ENCODE measurements at places on chromosomes 2 and 18. TPM values are rescaled to one million over a fixed set of nuclear protein-coding genes. Genes with fewer than 3 reads are reported as not detected.

GRCh38 chr2:150924878-150925277 lies 336.8 kb downstream of the RBM43 start:
- no peak overlapping the region for H3K4me3 ChIP-seq
- no peak for DNase-seq
- no peak overlapping the region for H3K27ac ChIP-seq
- H3K36me3 ChIP-seq: no peaks in the 10 kb centered on the region

GRCh38 chr2:188146888-188147287 lies 144.8 kb upstream of the GULP1 start:
- H3K4me1 ChIP-seq: no peaks in the 10 kb centered on the region
- no peaks in the 10 kb centered on the region for H3K36me3 ChIP-seq
- no peak for DNase-seq
- H3K4me3 ChIP-seq: no peak overlapping the region
- H3K27me3 ChIP-seq: no peaks in the 10 kb centered on the region

DNA sequence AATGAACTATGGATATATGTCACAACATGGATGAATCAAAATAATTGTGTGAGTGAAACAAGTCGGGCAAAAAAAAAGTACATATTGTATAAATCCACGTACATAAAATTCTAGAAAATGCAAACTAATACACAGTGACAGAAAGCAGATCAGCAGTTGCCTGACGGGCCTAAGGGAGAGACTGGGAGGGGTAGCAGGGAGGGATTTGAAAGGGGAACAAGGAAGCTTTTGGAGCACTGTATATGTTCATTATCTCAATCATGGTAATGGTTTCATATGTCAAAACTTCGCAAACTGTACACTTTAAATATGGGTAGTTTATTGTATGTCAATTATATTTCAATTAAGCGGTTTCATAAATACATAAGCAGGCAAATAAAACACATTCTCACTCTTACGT lies 153.8 kb downstream of the ANKRD44 start:
- peaks cover 71% of the 10 kb centered on the region for H3K4me1 ChIP-seq
- DNase-seq: no peak
- no peak overlapping the region for H3K27ac ChIP-seq
- peaks cover 39% of the 10 kb centered on the region for H3K36me3 ChIP-seq
- no peak overlapping the region for H3K4me3 ChIP-seq

- DNase-seq: no peak
- H3K27me3 ChIP-seq: peaks cover 12% of the 10 kb centered on the region
- H3K36me3 ChIP-seq: no peaks in the 10 kb centered on the region
- no peak overlapping the region for H3K27ac ChIP-seq
- no peaks in the 10 kb centered on the region for H3K4me1 ChIP-seq
- no peak overlapping the region for H3K4me3 ChIP-seq
These were observed 45.4 kb upstream of the ANKRD62 start for GRCh38 chr18:12048010-12048826.

GRCh38 chr2:86201671-86202335 lies 2.5 kb downstream of the MRPL35 start:
- H3K27me3 ChIP-seq: no peaks in the 10 kb centered on the region
- no peak overlapping the region for H3K4me3 ChIP-seq
- no peak for DNase-seq
- H3K36me3 ChIP-seq: peaks cover 7% of the 10 kb centered on the region
- no peak overlapping the region for H3K27ac ChIP-seq

- H3K27ac ChIP-seq: peak overlapping the region; percentile 2
- no peaks in the 10 kb centered on the region for H3K36me3 ChIP-seq
- no peak overlapping the region for H3K4me3 ChIP-seq
- peaks cover 11% of the 10 kb centered on the region for H3K27me3 ChIP-seq
These were observed 163.8 kb upstream of the MEX3C start for GRCh38 chr18:51361130-51361860.

- no peaks in the 10 kb centered on the region for H3K27me3 ChIP-seq
- peaks cover 84% of the 10 kb centered on the region for H3K36me3 ChIP-seq
- no peaks in the 10 kb centered on the region for H3K4me1 ChIP-seq
- no peak overlapping the region for H3K27ac ChIP-seq
- DNase-seq: no peak
These were observed 56.3 kb upstream of the CCDC195 start for GRCh38 chr2:224772494-224772893.

- DNase-seq: no peak
- H3K36me3 ChIP-seq: no peaks in the 10 kb centered on the region
- H3K4me3 ChIP-seq: no peak overlapping the region
- H3K27ac ChIP-seq: no peak overlapping the region
These were observed 247.6 kb downstream of the MEIS1 start for GRCh38 chr2:66682476-66682875.

DNA sequence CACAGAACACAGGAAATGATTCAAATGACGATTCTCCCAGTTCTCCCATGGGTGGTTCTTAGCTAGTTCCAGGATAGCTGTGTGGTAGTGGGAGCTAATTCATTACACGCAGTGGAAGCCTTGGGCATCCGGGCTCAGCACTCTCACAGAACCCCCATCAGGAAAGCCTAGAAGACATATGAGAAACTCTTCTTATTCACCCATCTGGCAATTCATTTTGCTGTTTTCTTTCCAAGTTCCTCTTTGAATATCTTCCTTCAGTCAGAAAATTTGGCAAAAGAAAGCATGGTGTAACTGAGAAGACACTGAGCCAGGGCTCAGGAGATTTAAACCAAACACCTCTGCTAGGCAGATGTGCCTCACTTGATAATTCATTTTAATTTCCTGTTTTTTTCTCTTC lies 85.2 kb upstream of the FN1 start:
- DNase-seq: no peak
- H3K4me3 ChIP-seq: no peak overlapping the region
- no peaks in the 10 kb centered on the region for H3K4me1 ChIP-seq
- H3K27me3 ChIP-seq: no peaks in the 10 kb centered on the region

DNA sequence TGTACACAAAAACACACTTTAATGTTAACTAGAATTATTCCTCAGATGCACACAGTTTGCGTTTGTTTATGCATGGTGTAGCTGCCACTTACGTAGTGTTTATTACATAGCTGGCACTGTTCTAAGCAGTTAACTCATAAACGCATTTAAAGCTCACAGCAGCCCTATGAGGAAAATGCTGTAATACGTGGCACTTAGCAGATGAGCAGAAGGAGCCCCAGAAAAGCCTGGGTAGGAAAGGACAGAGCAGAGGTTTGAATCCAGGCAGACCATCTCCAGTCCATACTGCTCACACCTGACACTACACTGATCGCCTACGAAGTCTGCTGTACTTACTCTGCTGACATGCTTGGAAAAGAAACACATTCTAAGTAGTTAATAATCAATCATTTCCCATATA lies 66.6 kb downstream of the BCL2 start:
- H3K27ac ChIP-seq: no peak overlapping the region
- H3K4me1 ChIP-seq: peaks cover 82% of the 10 kb centered on the region
- peaks cover 86% of the 10 kb centered on the region for H3K36me3 ChIP-seq
- DNase-seq: no peak
- H3K4me3 ChIP-seq: peak overlapping the region; percentile 19

GRCh38 chr18:34261865-34262780 lies 37.4 kb upstream of the NOL4 start:
- no peak for DNase-seq
- H3K4me3 ChIP-seq: no peak overlapping the region
- no peaks in the 10 kb centered on the region for H3K27me3 ChIP-seq
- no peak overlapping the region for H3K27ac ChIP-seq
- H3K36me3 ChIP-seq: no peaks in the 10 kb centered on the region
- H3K4me1 ChIP-seq: no peaks in the 10 kb centered on the region

- no peaks in the 10 kb centered on the region for H3K27me3 ChIP-seq
- H3K36me3 ChIP-seq: peaks cover 43% of the 10 kb centered on the region
- no peak for DNase-seq
- H3K27ac ChIP-seq: no peak overlapping the region
- H3K4me1 ChIP-seq: peaks cover 19% of the 10 kb centered on the region
These were observed 11.3 kb downstream of the MITD1 start for GRCh38 chr2:99169534-99169933.

GRCh38 chr2:234204480-234204879 lies 154.0 kb downstream of the SPP2 start:
- H3K4me3 ChIP-seq: no peak overlapping the region
- H3K36me3 ChIP-seq: peaks cover 19% of the 10 kb centered on the region
- H3K4me1 ChIP-seq: no peaks in the 10 kb centered on the region
- no peak overlapping the region for H3K27ac ChIP-seq
- no peak for DNase-seq
- H3K27me3 ChIP-seq: no peaks in the 10 kb centered on the region

- peaks cover 23% of the 10 kb centered on the region for H3K4me1 ChIP-seq
- H3K27me3 ChIP-seq: no peaks in the 10 kb centered on the region
- H3K36me3 ChIP-seq: no peaks in the 10 kb centered on the region
- H3K4me3 ChIP-seq: no peak overlapping the region
- no peak for DNase-seq
- H3K27ac ChIP-seq: no peak overlapping the region
These were observed 16.2 kb downstream of the IMPA2 start for GRCh38 chr18:11997466-11997865.

- no peak for DNase-seq
- H3K4me1 ChIP-seq: peaks cover 28% of the 10 kb centered on the region
- H3K27me3 ChIP-seq: no peaks in the 10 kb centered on the region
- peak overlapping the region; percentile 90 for H3K27ac ChIP-seq
- H3K36me3 ChIP-seq: peaks cover 23% of the 10 kb centered on the region
- H3K4me3 ChIP-seq: peak overlapping the region; percentile 79
These were observed 695 bp upstream of the BIRC6 start for GRCh38 chr2:32355976-32356680.

- DNase-seq: no peak
- H3K4me1 ChIP-seq: peaks cover 29% of the 10 kb centered on the region
- no peak overlapping the region for H3K4me3 ChIP-seq
- H3K27me3 ChIP-seq: no peaks in the 10 kb centered on the region
- peaks cover 45% of the 10 kb centered on the region for H3K36me3 ChIP-seq
- no peak overlapping the region for H3K27ac ChIP-seq
These were observed 89.0 kb downstream of the AAK1 start for GRCh38 chr2:69554568-69554967.

GRCh38 chr2:176455816-176456291 lies 186.6 kb downstream of the MTX2 start:
- no peaks in the 10 kb centered on the region for H3K4me1 ChIP-seq
- no peak for DNase-seq
- H3K4me3 ChIP-seq: no peak overlapping the region
- H3K27me3 ChIP-seq: peaks cover 35% of the 10 kb centered on the region

DNA sequence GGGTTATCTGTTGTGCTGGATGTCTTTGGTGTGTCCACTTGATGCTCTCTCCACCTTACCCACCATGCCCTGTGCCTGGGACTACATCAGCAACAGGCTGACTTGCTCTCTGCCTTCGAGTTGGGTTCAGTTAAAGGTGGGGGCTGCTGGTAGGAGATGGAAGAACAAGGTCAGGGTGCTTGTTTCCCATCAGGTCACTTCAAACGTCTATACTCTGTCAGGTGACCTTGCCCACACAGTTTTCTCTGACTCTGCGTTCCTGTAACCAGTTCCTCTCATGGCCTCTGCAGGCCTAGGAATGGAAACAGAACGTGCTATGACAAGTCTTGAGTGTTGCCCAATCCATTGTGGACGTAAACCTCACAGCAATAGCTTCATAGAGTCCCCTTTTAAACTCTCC lies 38.4 kb upstream of the PAPOLG start:
- H3K36me3 ChIP-seq: no peaks in the 10 kb centered on the region
- H3K4me3 ChIP-seq: no peak overlapping the region
- no peaks in the 10 kb centered on the region for H3K27me3 ChIP-seq
- no peak overlapping the region for H3K27ac ChIP-seq

- H3K4me1 ChIP-seq: no peaks in the 10 kb centered on the region
- peaks cover 4% of the 10 kb centered on the region for H3K27me3 ChIP-seq
- H3K36me3 ChIP-seq: no peaks in the 10 kb centered on the region
- no peak overlapping the region for H3K4me3 ChIP-seq
These were observed 10.4 kb downstream of the CIB4 start for GRCh38 chr2:26630669-26631360.

GRCh38 chr2:219049282-219049681 lies 8.0 kb upstream of the CFAP65 start:
- DNase-seq: no peak
- peaks cover 53% of the 10 kb centered on the region for H3K27me3 ChIP-seq
- H3K4me3 ChIP-seq: no peak overlapping the region

DNA sequence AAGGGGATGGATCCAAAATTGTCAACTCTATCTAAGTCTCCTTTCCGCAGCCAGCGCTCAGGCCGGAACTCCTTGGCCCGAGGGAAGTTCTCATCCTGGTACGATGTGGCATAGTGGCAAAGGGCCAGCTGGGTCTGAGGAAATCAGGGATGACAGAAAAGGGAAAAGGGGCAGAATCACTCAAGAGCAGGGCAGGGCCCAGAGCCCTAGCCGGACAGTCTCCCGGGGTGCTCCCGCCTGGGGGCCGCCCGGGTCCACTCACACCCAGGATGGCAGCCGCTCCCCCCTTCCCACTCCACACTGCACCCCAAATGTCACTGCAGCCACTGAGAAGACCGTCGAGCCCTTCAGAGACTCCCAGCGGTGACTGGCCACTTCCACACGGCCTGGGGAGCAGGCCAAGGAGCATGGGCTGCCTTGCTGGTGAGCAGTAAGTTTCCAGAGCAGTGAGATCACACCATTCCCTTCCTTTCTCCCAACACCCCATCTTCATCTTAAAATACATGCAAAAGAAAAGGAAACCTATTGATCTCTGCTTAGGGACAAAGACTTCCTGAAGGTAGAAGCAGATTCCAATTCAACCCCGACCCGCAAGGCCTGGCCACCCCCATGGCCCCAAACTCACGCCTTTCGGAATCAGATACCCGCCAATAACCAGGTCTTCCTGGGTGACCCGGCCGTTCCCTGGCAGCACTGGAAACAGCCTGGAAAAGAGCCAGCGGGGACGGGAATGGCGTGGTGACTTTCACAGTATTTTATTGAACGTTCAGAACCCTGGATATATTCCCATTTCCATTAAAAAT lies 26.7 kb downstream of the CYP27C1 start:
- peaks cover 3% of the 10 kb centered on the region for H3K27me3 ChIP-seq
- no peak for DNase-seq
- no peak overlapping the region for H3K4me3 ChIP-seq
- H3K4me1 ChIP-seq: peaks cover 2% of the 10 kb centered on the region
- no peak overlapping the region for H3K27ac ChIP-seq

GRCh38 chr18:47313901-47314300 lies 62.4 kb upstream of the SKOR2 start:
- H3K4me1 ChIP-seq: no peaks in the 10 kb centered on the region
- peaks cover 7% of the 10 kb centered on the region for H3K27me3 ChIP-seq
- no peak overlapping the region for H3K4me3 ChIP-seq

DNA sequence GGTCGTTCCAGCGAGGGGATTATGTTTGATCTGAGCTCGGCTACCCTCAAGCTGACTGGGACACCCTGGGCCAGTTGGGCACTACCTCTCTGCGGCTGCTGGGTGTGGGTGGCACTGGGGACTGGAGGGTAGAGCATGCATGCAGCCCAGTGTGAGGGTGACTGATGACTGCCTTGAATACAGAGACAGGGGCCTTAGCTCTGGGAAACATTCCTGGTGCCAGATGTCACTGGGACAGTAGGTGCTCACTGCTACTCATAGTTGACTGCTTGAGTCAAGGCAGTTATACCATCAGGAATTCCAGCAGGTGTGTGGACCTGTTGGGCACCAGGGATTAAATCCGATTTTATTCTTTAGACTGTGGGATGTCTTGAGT lies 33.6 kb upstream of the ATP6V1B1 start:
- peaks cover 92% of the 10 kb centered on the region for H3K27me3 ChIP-seq
- no peak overlapping the region for H3K27ac ChIP-seq
- no peak for DNase-seq
- H3K4me3 ChIP-seq: peak overlapping the region; percentile 22
- peaks cover 11% of the 10 kb centered on the region for H3K36me3 ChIP-seq

The EGR4 gene
- not detected for total RNA-seq

The PGAP1 gene
- 42.0 TPM for total RNA-seq

The MBOAT2 gene
- total RNA-seq: 10.6 TPM

The POLE4 gene
- total RNA-seq: 39.5 TPM

The SLC5A7 gene
- not detected for total RNA-seq

Data from activated CD4-positive, alpha-beta T cell treated with anti-CD3 and anti-CD28 coated beads, Interleukin-2, amount 10 ng/mL, durations not matched to agents 7 days and 5 days (primary cell).